ENCODE measurements at places on chromosomes 5 and 9.

GRCh38 chr5:181051841-181052671, 12.0 kb downstream of the BTNL9 start:
- DNase-seq, result no peak

DNA sequence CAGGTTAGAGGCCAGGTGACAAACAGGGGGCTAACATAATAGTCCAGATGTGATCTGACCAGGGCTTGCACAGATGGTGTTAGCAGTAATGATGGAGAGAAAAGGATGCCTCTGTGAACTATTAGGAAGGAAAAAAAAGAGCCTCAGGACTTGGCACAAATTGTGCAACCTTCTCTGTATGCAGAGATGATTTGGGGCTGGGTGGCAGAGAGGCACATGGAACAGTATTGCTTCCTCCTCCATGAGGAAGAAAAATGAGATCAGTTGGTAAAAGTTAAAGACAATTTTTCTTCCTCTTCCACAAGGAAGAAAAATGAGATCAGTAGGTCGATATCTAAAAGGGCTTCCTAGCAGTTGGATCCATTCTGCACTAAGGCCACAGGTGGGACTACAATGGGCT, 13.9 kb upstream of the ANXA6 start:
- DNase-seq, result no peak

GRCh38 chr5:89302102-89302891, 419.3 kb upstream of the MEF2C start:
- no peak for DNase-seq

DNA sequence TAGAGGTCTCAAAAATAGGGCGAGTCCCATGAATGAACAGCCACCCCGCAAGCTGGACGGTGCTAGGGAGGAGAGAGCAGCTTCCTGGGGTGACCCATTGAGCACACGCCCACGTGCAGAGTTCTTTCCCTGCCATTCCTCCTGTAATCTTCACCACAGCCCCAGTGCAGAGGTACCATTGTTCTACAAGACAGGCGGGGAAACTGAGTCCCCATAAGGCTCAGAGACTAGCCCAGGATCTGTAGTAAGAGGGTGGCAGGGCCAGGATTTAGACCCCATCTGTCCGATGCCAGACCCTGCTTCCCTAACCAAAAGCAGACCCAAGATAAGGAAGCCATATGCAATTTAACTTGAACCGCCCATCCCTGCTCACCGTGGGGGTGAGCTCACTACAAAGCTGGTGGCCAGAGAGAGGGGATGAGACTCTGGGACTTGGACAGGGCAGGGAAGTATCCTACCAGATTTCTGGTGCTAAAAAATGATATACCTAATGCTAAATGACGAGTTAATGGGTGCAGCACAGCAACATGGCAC, 36.7 kb upstream of the ORM1 start:
- DNase-seq, result no peak
